ENCODE measurements at places on chromosomes 5 and 9.

DNA sequence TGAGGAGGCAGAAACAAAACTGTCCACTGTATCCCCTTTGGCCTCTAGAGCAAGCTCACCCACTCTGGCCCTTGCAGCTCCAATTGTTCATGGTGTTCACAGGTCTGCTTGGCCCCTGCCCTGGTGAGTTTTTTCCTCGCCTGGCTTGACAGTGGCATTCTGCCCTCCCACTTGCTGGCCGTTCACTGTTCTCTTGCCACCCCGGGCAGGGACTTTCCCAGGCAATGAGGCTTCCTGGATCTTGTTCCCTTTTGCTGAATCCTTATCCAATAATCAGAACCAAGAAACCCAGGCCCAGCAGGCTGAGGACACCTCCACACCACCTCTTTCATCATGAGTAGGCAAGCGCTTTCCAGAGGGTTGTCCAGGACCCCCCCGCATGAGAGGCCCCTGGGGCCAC, 31.2 kb downstream of the ZNF618 start:
- no peak for DNase-seq

- DNase-seq: no peak
Measured at GRCh38 chr9:127166651-127167524, 44.5 kb upstream of the ANGPTL2 start.

DNA sequence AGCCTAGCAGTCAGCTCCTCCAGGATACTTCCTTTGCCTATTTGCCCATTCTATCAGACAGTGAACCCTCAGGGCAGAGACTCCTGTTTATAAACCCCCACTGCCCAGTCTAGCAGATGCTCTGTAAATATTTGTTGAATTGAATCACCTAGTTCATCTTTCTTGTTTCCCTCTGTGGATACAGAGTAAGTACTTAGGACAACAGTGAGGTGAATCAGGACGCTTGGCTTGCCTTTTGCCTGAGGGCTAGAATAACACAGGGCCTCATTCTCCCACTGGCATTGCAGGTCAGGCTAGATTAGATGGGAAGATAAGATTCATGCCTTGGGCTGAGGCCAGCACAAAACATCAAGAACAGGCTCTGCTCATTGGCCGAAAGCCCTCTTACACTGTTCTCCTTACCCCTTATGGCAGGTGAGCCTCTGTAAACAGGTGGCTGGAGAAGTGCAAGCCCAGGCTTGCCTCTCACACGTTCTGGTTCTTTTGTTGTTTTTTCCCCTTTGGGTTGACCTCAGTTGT, 22.2 kb downstream of the TNFSF8 start:
- DNase-seq: peak; percentile 72

DNA sequence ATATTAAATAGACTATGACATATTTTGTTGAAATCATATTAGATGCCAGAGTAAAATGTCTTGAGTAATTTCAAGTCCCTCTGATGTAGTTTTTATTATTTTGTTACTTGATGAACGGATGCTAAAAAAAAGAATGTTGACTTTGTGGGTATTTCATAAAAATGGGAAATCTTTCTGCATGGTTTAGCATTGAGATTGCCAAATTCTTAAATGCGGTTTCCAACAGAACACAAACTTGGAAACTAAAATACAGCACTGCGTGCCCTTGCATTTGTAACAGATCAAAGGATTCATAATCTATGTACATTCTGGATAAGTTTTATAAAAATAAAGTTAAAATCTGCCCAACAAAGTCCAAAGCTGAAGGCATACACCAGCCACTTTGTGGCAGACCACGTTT, 425.5 kb upstream of the DAB2 start:
- no peak for DNase-seq

GRCh38 chr5:160556846-160557245, 135.2 kb downstream of the PTTG1 start:
- DNase-seq: no peak
